ENCODE measurements at places on chromosomes 6 and 20.

DNA sequence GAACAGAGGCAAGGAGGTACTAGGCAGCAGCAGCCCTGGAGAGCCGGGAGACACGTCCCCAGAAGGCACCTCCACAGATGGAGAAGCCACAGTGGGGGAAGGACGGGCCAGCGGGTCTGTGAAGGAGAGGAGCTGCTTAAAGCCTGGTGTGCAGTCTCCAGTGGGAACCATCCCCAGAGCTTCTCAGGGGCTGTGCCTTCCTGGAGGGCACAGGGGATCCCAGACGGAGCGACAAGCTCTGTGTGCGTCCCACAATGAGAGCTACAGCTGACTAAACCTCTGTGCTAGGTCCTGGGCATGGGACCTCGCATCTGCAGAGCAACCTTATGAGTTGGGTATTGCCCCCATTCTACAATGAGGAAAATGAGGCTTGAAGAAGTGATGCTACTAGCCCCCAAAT lies 50.7 kb downstream of the EZR start:
- no peak for DNase-seq

DNA sequence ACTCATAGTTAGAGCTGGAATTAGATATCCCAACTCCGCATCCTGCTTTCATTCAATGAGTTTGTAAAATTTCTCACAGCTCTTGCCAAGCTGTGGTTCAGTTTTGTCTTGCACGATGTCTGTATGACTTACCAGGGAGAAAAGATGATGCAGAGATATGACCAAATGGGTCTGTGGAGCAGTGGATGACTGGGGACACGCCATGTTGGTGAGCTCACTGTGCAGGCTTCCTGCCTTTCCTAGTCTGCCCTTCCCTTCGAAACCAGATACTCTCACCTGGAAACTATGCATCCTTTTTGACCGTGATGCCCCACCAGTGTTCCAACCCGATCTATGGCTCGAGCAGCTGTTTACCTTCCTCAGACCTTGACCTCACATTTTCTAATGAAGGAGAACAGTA lies 262.7 kb upstream of the BMP2 start:
- DNase-seq, result no peak

- DNase-seq, result peak; percentile 46
These were observed 181.2 kb upstream of the SHLD1 start for GRCh38 chr20:5569021-5569420.

- DNase-seq, result no peak
These were observed 127.8 kb downstream of the SOD2 start for GRCh38 chr6:159565181-159565710.

DNA sequence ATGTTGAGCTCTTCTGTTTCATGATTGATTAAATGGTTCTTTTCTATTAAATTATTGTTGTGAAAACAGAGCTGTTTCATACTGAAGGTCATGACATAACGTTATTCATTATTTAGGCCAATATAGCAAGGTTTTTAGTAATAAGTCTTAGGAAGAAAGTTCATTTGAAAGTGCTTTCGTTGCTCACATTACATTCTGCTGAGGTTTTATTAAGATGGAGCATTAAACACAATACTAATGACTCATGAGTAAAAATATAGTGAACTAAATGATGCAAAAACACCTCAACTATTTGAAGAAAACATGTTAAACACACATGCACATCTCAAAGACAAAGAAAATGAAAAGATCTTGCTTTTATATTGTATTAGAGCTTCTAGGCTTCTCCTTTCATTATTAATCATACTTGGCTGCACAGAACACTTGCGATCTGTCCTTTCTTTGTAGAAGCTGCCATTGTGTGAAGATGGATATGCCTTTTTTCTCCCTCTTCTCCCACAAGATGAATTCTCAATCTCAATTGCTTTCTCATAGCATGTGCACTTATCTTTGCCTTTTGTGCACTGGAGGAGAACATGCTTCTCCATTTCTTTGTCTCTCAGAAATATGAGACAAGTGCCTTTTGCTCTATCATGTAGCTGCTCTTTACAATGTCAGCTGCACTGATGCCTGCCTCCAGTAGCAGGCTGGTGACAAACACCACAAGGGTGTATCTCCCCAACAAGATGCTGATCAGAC lies 312.4 kb downstream of the PHF3 start:
- DNase-seq, result no peak

- peak; percentile 90 for DNase-seq
These were observed 38.0 kb downstream of the TMEM170B start for GRCh38 chr6:11575408-11576033.

GRCh38 chr6:165807249-165807960 lies 144.4 kb upstream of the PDE10A start:
- DNase-seq, result no peak

GRCh38 chr20:14142171-14142570 lies 146.9 kb downstream of the MACROD2 start:
- DNase-seq, result no peak

DNA sequence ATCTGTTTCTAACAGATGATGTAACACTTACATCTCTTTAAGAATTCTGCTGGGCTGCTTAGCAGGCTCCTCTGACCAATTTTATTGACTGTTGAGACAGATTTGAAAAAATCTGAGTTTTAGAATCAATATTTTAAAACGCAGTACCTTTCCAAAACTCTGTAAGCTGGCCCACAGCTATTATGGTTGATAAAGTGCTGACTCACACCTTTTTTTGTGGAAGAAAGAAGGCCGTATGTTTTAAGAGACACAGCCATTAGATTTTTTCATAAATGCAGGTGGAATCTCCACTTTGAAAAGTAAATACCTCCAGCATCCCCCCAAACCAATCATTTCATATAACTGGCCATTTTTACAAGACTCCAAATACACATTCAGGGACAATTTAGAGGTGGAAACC lies 82.2 kb downstream of the TBXT start:
- no peak for DNase-seq

DNA sequence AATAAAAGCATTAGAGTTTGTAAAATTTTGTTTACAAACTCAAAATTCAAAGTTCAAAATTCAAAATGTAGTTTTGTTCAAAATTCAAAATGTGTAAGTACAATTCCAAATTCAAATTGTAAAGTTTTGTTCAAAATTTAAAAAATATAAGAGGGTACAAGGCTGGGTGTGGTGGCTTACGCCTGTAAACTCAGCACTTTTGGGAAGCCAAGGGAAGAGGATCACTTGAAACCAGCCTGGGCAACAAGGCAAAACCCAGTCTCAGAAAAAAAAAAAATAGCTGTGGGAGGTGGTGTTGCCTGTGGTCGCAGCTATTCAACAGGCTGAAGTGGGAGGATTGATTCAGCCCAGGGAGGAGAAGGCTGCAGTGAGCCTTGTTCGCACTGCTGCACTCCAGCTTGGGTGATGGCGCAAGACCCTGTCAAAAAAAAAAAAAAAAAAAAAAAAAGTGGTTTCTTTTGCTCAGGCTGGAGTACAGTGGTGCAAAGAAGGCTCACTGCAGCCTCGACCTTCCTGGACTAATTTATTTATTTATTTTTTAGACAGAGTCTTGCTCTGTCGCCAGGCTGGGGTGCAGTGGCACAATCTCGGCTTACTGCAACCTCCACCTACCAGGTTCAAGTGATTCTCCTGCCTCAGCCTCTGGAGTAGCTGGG lies 5.4 kb upstream of the ZBTB12 start:
- DNase-seq, result peak; percentile 97
